Activated naive CD4-positive, alpha-beta T cell (primary cell): ENCODE measurements at places on chromosomes 7 and 10.

GRCh38 chr7:95621404-95621803, 25.1 kb upstream of the PDK4 start:
- no peak for DNase-seq

DNA sequence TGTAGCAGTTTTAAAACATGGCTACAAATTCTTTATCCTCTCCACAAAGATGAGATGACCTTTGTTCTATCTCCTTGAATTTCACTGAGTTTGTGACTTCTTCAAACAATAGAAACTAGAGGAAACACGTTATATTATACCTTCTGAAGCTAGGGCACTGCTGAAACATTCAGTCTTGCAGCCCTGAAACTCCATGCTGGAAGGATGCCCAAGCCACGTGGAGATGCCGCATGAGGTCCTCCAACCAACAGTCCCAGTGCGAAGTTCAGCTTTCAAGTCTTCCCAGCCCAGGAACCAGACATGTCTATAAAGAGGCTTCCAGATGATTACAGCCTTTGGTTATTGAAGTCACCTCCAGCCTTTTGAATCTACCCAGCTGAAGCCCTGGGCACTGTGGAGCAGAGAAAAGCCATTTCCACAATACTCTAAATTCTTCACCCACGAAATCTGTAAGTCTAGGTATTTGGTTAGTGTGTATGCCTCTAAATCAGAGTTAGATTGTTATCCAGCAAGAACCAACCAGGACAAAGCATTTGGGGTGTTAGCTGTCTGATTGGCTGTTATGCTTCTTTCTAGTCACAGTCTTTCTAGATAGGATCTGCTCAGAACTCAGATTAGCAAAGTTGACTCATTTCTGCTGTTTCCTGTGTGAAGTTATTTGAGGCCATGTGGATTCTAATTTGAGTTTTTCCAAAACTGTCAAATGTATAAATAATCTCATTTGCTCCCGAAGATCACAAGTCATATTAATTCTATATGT, 186.5 kb upstream of the TMEM72 start:
- no peak for DNase-seq

DNA sequence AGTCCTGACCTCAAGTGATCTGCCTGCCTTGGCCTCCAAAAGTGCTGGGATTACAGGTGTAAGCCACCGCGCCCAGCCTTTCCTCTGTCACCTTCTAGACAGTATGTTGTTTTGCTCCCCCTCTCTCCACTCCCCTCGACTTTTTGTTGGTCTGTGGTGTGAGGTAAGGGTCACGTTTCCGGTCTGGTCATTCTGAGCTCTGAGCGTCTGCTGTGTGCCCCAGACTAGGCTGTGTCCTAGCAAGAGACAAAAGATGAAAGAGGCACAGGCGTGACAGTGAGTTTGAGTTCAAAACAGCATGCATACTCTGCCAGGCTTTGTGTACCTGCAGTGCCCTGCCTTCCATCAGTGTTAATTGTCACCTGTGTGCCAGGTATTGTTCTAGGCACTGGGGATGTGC, 87.4 kb upstream of the PPIF start:
- no peak for DNase-seq

DNA sequence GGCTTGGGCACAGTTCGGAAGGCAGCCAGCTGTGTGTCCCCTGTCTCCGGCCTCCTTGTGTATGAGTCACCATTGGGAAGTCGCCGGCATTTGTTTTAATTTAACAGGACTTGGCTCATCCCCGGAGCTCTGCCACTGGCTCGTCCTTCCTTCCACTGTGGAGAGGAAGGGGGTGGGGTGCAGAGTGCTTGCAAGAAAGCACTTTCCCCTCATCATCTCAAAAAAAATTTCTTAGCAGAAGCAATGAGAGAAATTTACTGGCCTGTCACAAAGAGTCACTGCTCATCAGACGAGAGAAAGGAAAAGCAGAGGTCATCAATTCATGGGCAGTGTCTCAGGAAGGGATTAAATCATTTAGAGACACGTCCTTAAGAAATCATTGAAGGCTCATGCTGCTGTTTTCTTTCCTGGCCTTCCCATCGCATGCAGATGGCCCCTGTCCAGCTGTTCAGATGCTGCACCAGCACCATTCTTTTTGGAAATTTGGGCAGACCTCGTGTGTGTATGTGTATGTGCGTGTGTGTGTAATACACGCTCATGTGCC, 93.3 kb downstream of the BMS1 start:
- DNase-seq = no peak

DNA sequence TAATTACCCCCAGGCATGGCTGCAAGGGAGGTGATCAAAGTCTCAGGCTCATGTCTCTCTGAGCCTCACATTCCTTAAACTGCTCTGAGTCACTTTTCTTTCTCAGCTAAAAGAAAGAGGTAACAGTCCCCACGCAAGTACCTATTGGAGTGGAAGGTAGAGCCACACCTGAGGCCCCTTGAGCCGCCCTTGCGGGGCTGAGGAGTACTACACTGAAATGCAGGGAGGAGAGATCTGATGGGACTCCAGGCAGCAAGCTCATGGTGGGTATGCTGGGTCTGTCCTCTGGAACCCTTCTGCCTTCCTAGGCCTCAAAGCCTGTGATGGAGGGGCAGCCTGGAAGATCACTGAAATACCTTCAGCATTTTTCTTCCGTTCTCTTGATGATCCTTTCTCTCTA, 960.0 kb downstream of the DNAJB9 start:
- no peak for DNase-seq

DNA sequence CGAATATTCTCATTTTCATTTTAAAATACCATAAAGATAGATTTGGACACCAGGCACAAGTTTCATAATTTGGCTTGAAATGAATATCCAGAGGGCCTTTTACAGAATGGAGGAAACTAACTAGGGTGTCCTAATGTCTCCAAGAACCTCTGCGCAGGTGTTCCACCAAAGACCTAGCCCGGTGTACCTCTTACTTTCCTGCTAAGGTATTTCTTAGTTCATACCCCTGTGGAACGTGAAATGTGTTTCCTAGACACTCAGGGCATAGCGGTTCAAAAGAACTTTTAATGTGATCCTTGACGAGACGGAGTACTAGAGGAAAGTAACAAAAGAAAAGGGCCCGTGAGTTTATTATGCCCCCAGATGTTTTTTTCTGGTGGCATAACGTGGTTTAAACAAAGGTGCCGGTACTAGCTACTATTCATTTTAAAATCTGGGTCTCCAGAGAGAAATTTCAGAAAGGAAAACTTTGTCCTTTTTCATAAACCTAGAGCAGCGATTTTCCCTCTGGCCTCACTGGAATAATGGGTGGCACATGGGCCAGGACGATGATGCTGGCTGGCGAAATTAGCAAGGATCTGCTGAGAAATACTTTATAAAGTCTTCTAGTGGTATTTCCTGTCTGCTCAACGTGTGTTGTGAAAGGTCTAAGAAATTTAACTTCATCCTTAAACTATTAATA, 1.4 kb downstream of the APBB1IP start:
- DNase-seq = no peak

DNA sequence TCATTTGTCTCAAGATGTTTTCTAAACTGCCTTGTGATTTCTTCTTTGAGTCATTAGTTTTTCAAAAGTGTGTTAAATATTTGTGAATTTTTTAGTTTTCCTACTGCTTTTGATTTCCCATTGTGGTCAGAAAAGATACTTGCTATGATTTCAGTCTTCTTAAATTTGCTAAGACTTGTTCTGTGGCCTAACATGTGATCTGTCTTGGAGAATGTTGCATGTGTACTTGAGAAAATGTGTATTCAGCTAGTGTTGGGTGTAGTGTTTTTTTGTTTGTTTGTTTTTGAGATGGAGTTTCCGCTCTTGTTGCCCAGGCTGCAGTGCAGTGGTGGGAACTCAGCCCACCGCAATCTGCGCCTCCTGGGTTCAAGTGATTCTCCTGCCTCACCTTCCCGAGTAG, 28.6 kb downstream of the BMPR1A start:
- DNase-seq = no peak

GRCh38 chr10:48390933-48391845, 84.7 kb downstream of the MAPK8 start:
- DNase-seq = no peak

- no peak for DNase-seq
These were observed 14.8 kb downstream of the ZNF33A start for GRCh38 chr10:38025283-38025682.

GRCh38 chr7:93883078-93883916, 7.3 kb downstream of the TFPI2 start:
- DNase-seq = no peak

DNA sequence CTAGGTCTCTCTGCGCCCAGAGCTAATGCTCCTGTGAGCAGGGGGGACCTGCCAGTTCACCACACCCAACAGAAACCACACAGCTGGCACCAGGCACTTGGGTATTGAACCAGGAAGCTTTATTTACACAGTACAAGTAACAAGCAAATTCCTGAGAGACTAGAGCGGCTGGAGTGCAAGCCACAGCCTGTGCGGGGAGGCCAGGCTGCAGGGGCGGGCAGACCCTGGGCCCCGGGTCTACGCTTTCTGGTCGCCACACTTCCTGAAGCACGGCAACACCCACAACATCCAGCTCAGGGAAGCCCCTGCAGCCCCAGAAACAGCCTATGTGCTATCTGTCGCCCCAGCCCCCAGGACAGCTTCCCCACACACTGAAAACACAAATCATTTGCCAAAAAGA, 125.0 kb downstream of the FAM53B start:
- no peak for DNase-seq

GRCh38 chr7:84722734-84723133, 464.1 kb downstream of the SEMA3D start:
- DNase-seq = no peak

DNA sequence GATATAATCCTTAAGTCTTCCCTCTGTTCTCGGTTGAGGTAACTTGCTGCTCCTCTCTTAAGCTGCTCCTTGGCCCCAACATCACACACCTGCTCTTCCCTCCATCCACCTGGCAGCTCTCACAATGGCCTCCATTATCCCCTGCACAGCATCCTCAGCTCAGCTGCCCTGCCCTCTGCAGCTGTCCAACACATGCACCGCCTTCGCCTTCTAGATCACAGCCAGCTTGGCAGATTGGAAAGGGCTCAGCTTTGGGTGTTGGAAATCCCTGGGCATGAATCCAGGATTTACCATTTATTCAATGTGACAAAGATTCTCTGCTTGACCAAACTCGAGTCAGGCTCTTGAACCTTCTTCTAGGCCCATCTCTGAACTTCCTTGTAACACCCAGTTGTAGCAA, 20.6 kb downstream of the RGR start:
- DNase-seq = no peak

DNA sequence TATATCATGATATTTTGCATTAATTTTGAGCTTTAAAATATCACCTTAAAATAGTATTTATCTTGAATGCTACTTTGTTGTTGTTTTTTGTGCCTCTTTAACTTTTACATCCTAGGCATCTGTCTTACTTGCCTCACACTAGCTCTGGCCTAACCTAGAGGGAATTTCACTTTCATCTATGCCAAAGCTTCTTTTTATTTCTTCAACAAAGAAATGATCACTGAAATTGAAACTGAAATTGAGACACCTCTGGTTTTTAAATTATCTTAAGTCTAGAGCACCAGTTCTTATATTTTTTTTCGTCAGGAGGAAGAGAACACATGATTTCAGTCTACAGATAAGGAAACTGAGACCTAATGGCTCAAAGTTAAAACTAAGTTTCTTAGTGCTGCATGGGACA, 3.5 kb upstream of the SCIN start:
- DNase-seq = no peak

GRCh38 chr7:30657131-30657530, 25.1 kb downstream of the CRHR2 start:
- DNase-seq = no peak

- no peak for DNase-seq
These were observed 73.9 kb downstream of the TMEM130 start for GRCh38 chr7:98795741-98796493.

DNA sequence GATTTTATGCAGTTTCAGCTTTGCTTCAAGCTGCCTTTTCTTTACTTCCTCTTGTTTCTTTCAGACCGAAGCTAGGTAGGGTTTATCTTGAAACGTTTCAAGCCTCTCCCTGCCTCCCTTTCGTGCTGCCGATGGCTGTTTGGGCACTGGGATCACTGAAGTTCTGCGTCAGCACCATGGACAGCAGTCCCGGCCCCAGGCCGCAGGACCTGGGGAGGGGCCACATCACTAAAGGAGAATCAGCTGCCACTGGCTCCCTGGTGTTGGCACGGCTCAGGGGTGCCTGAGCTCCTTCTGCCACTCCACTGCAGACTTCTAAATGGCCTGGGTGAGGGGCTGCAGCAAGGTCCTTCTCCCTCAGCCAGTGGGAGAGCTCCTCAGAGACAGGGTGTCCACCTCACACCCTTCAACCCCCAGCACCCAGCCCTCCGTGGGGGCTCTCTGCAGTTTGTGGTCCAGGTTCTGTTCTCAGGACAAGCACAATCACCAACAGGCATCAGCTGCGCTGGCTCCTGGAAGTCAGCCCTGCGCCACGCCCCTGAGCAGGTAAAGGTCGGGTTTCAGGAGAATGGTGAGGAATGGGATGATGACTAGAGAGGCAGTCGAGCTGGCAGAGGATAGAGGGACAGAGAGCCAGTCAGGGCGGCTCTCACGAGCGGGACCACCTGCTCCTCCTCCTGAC, 387.2 kb downstream of the TCERG1L start:
- no peak for DNase-seq

DNA sequence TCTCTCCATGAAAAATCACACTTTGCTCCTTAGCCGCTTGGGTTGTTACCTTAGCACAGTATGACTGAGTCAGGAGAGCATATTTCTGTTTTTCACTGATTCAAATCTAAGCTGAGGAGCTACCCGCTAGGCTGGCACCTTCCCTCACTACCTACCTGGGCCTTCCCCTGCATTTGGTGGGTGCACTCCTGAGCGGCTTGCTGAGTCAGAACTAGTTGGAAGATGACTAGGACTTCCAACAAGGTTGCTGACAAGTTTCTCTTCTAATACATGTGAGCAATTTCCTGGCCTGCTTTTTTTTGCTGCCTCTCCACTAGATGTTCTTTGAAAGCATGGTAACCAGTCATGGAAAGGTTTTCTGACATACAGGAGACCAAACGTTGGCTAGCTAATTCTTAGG, 43.8 kb upstream of the SEC61G start:
- DNase-seq = no peak

DNA sequence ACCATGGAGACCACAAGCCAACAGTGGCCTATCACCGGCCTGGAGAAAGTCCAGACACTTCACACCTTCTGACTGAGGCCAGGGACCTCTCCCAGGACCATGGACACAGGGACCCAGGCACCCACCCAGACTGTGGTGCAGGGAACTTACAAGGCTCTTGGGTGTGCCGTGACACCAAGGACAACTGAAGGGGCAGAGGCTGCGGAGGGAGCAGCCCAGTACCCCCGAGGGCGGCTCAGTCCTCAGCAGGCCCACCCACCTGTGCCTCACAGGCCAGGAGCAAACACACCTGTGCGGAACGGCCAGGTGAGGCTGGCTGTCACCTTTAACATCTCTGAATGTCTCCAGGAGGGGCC, 182.3 kb downstream of the MAD1L1 start:
- no peak for DNase-seq

GRCh38 chr7:461453-462172, 58.0 kb downstream of the PDGFA start:
- no peak for DNase-seq

- no peak for DNase-seq
These were observed 334.1 kb upstream of the C7orf33 start for GRCh38 chr7:148256433-148256832.
